ENCODE measurements at places on chromosomes 4 and X.
A peak's percentile ranks its signal among the peaks of the same experiment; 100 is the strongest.

GRCh38 chr4:55742655-55743202, 76.9 kb upstream of the EXOC1L start:
- DNase-seq, result no peak

GRCh38 chr4:140309124-140309870, 64.1 kb upstream of the SCOC start:
- no peak for DNase-seq

- DNase-seq, result no peak
Observed at GRCh38 chr4:94722748-94723147, 35.0 kb upstream of the BMPR1B start.

GRCh38 chrX:125622899-125623298, 303.2 kb downstream of the TEX13C start:
- DNase-seq, result no peak

DNA sequence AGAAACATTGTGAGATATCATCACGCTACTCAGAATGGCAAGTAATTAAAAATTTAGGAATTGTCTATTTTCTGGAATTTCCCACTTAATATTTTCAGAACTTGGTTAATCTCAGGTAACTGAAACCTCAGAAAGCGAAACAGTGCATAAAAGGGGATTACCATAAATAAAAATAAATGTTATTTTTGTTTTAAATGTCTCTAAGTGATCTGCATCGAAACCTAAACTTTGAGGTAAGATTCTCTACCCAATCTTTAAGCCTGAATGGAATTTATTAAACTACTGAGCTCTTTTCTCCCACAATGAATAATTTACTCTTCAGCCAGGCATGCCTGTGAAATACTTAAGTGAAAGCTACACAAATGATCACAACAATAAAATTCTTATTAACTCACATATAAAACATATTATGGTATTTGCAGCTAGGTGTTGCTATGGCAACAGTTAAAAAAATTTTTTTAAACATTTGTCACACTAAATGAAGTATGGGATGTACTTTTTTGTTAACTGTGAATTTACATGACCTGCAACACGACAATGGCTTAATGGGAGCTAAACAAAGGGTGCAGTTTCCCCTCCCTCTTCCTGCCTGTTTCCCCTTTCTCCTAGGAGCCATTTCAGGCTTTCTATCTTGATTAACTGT, 220.2 kb upstream of the PRPS2 start:
- no peak for DNase-seq

- DNase-seq, result no peak
Observed at GRCh38 chrX:68878977-68879645, 50.3 kb downstream of the EFNB1 start.

- no peak for DNase-seq
Observed at GRCh38 chr4:65550500-65550899, 119.8 kb downstream of the EPHA5 start.

DNA sequence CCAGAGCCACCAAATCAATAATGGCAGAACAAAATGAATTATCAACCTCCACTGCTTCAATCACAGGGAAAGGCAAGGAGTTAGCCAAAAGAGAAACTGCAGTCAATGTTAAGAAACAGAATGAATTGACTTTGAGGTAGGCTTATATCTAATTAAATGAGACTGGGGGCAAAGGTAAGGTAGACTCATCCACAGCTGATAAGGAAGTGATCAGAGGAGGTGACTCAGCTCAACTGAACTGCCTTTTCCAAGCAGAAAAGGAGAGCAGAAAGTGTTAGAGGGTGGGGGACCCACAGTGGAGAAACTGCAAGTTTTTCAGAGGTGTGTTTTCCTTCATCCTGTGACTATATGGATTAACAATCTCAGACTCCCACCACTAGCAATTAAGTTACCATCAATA, 345.8 kb upstream of the PPARGC1A start:
- no peak for DNase-seq

DNA sequence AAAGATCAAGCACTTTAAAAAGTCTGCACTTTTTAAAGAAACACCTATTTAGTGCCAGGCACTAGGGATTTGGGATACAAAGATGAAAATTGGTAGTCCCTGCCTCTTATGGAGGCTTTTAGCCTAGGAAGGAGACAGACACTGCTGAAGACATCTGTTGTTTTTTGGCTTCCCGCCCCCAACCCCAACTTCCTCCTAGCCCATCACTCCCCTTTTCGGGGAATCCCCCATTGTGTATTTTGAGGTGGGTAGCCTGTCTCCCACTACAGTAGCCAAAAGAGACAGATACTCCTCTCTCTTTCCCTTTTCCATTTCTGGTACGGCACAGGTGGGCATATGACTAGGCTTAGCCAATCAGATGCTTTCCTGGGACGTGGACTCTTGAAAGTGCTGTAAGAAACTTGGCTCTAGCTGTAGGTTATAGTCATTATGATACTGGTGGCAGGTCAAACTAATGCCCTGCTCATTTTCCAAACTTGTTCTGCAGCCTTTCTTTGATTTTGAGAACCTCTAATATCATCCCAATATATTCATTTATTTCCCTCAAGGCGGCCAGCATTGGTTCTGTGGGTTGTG, 194.6 kb upstream of the RBPJ start:
- DNase-seq, result no peak

GRCh38 chr4:82833696-82834313, 35.2 kb upstream of the SCD5 start:
- DNase-seq, result no peak

GRCh38 chrX:49117581-49117980, 6.0 kb downstream of the GPKOW start:
- no peak for DNase-seq

GRCh38 chrX:85375333-85375738, 4.1 kb downstream of the POF1B start:
- no peak for DNase-seq

- DNase-seq, result no peak
Observed at GRCh38 chr4:20430259-20430941, 178.7 kb downstream of the SLIT2 start.

GRCh38 chr4:54449999-54450398, 207.8 kb upstream of the KIT start:
- no peak for DNase-seq

DNA sequence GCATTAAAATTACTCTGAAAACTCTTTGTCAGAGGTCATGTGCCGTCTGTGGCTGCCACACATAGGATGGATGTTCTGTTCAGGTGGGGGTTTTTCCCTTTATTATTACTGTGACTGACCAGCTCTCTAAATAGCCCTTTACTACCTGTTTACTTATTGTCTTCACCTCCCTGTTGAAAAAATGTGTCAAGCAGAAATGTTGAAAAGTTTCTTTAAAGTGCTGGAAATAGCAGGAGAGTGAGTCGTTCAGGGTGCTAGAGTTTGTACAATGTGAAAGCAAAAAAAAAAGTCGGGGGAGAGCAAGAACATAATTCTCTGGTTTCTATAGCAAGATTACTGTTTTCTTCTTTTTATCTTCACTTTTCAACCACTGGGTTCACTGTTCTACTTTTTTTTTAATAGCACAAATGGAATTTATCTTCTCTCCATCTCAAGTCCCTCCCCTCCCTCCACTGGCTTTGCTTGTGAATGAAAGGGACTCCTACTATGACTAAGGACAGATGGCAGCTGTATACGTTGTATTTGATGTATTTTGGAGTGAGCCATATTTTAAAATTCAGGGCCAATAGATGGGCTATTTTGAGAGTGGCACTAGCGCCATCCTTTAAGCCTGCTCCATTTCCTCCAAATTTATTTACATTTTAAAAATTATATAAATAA, 33.3 kb downstream of the ARX start:
- no peak for DNase-seq

DNA sequence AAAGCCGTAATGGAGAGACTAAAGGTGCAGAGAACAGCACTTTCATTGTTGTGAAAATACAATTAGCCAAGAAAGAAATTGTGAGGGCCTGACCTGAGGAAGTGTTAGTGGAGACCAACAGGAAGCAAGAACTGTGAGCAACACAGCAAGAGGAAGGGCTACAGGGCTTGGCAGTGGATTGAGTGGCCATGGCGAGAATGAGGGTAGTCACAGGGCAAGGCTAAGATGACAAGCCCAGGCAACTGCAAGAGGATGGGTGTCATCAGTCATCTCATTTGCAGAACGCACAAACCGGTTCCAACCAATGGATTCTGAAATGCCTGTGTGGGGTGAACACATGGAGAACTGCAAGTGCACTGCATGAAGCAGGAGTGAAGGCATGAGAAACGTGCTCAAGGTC, 3.6 kb downstream of the SLC10A6 start:
- no peak for DNase-seq

GRCh38 chr4:182653596-182653995, 263.6 kb downstream of the DCTD start:
- no peak for DNase-seq

DNA sequence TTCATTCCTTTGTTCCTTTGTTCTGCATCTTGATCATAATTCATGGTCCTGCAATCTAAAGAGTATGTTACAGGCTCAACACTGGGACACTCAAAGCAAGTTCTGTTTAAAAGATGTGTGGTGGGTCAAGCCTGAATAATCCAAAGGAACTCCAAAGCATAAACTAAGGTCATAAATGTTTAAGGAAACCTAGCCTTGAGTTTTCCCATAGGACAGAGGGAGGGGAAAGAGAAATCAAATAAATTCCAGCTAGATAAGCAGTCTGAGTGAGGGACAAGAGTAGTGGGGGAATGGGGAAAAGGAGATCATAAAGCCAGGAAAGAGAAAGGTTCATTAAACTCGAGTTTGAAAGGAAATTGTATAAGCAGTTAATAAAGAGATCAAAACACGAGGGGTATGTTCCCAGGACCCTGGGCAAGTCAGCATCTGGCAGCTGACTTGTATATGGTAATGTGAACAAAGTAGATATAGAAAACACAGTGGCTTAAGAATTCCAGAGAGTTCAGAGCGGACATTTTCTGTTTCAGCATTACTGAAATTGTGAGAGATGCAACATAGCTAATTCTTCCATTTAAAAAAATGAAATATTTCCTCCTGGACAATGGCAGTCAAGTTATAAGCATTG, 125.8 kb upstream of the EDNRA start:
- DNase-seq, result no peak

- peak; percentile 5 for DNase-seq
Observed at GRCh38 chr4:36990128-36990872, 254.2 kb upstream of the NWD2 start.

DNA sequence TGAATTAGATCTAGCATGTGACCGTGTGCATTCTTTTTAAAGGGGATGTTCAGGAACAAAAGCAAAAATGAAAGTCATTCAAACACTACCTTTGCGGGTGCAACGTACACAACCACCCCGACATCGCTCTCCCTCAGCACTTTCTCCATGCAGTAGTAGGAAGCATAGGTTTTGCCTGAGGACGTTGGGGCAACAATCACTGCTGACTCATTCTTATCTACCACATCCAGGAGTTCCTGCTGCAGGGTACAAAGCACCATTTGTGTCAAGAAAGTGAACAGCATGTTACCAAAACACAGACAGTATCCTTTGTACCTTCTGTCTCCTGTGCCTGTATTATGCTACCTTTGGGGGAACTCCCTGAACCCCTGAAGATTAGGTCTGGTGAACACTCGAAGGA, 58.6 kb downstream of the DDX60L start:
- peak; percentile 19 for DNase-seq

DNA sequence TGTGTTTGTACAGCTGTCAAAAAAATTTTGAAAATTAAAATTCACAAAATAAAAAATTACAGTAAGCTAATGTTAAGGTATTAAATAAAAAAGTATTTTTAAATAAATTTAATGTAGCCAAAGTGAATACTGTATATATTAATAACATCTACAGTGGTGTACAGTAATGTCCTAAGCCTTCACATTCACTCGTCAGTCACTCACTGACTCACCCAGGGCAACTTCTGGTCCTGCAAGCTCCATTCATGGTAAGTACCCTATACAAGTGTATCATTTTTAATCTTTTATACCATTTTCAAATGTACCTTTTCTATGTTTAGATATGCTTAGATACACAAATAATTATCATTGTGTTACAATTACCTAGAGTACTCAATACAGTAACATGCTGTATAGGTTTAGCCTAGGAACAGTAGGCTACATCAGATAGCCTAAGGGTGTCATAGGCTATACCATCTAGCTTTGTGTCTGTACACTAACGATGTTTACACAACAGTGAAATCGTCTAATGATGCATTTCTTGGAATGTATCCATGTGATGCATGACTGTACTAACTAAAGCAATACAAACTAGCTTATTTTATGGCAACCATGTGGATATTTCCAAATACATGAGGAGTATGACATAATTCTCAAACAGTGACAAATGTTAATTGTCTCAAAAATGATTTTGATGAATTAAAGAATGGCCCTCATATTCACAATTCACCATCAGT, 13.7 kb downstream of the DDX60 start:
- DNase-seq, result no peak

DNA sequence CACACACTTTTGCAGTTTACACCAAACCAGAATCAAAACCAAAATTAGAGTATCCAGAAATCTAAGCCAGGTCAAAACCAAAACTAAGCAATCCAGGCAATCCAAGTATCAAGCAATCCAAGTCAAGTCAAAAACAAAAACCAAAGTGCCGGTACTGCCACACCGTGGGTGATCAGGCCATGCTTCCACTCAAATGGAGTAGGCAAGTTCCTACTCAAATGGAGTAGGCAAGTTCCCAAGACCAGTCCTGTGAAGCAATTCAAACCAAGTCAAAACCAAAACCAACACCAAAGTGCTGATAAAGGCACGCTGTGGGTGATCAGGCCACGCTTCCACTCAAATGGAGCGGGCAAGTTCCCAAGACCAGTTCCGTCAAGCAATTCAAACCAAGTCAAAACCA, 31.3 kb downstream of the MID1 start:
- DNase-seq, result no peak

Measured in activated CD4-positive, alpha-beta T cell treated with anti-CD3 and anti-CD28 coated beads, Interleukin-10, Interleukin-2, amounts not matched to agents 100 ng/mL and 50 ng/mL, durations not matched to agents 16 hours and 8 hours (primary cell).